ENCODE measurements at places on chromosomes 1 and 21.

DNA sequence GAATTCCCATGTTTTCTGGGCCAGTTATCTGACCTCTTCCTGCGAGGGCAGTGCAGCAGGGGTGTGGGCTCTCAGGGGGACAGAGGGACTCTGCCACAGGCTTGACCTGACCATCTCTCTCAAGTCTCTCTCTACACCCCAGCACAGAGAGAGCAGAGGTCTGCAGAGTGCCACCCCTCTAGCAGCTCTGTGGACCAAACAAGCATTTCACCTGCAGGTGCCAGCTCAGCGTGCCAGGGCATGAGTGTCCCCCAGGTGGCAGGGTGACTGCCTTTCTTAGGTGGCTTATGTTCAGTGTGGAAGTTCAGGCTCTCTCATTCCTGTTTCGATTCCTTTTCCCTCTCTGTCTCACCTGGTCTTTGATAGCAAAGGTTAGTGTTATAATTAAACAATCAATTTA, 191.3 kb downstream of the CACNA1E start:
- DNase-seq: no peak

GRCh38 chr1:100780814-100781213, 61.3 kb downstream of the VCAM1 start:
- no peak for DNase-seq

DNA sequence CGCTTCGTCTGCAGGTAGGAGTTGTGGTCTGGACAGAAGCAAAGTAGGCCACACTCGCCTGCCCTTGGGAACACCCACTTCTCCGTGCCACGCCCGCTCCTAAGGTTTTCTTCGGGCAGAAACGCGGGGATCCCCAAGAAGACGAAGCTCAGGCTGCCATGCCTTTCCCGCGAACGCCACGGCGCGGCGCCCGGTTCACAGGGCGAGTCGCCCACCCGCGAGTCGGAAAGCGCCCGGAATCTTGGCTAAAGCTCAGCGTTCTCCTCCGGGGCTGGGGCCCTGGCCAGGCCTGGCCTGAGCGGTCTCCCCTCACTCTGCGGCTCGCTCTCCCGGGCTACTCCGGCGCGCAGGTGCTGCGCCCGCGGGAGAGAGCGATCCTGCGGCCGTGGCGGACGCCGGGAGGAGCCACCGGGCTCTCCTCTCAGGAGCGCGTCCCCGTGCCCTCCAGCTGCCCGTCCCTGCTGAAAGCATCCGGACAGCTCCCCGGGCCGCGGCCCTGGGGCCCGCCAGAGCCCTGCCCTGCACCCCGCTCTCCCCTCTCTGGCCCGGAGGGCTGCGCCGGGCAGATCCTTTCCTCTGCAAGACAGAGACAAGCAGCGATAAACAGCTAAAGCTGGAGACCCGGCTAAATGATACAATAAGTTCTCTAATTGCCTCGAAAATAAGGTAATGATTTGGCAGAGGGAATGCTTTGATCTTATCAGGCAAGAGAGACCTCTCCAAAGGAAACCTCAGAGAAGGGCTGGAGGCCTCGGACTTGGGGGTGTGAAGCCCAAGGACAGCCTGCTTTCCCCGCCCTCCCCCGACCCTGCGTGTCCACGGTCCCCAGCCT, 6.7 kb upstream of the WNT2B start:
- DNase-seq: peak; percentile 43

GRCh38 chr21:36059823-36060158, 535 bp downstream of the SETD4 start:
- no peak for DNase-seq

DNA sequence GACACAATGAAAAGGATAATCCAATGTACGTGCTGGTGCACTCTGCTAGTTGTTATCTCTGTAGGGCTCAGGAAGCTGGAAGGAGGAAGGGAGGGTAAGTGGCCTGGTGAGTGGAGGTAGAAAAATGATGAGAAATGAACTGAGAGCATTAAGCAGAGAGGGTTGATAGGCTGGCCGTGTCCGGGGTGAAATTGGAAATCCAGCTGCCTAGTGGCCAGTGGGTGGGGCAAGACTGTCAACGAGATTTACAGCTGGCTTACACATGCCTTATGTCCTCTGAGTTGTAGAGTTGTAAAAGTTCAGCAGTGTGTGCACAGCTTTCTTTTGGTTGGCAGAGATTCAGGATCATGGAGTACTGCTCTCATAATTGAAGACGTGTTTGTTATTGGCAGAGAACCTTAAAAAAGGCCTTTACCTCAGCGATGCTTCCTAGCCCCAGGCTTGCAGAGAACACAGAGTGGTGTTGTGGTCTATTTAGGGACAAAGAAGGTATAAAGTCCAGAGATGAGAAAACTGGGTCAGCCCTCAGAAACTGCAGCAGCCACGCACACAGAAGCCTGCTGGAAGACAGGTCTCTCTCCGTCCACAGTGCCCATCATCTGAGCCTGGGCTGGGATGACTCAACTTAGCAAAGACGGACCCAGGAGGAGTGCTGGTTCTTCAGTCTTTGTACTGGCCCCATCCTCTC, 132.4 kb downstream of the EDEM3 start:
- no peak for DNase-seq

DNA sequence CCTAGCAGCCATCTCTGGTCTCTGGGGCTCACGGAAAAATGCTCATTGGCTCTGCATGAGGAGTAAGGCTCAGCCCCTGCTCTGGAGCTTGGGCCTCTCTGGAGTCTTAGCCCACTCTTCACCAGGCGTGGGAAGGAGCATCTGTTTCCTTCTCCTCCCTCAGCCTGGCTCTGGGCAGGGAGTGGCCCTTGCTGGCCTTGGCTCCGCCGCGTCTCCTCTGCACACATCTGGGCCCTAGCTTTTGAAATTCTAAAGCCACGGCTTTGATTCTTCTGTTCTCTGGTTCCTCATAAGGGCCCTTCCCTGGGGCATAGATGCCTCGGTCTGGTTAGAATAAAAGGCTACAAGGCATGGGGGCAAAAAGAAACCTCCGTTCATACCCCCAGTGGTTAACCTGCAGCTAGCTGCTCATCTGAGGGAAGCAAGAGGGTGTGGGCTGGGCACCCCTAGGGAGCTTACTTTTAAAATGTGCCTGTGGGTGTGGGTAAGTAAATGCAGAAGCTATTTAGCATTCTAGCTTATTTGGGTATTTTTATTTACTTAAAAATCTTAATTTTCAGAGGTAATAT, 145.6 kb downstream of the CAMTA1 start:
- DNase-seq: no peak

GRCh38 chr1:201778279-201779065, 50.5 kb upstream of the IPO9 start:
- no peak for DNase-seq

GRCh38 chr21:37788503-37788902, 127.8 kb downstream of the KCNJ6 start:
- no peak for DNase-seq

GRCh38 chr21:32372755-32373154, 20.1 kb downstream of the URB1 start:
- no peak for DNase-seq

DNA sequence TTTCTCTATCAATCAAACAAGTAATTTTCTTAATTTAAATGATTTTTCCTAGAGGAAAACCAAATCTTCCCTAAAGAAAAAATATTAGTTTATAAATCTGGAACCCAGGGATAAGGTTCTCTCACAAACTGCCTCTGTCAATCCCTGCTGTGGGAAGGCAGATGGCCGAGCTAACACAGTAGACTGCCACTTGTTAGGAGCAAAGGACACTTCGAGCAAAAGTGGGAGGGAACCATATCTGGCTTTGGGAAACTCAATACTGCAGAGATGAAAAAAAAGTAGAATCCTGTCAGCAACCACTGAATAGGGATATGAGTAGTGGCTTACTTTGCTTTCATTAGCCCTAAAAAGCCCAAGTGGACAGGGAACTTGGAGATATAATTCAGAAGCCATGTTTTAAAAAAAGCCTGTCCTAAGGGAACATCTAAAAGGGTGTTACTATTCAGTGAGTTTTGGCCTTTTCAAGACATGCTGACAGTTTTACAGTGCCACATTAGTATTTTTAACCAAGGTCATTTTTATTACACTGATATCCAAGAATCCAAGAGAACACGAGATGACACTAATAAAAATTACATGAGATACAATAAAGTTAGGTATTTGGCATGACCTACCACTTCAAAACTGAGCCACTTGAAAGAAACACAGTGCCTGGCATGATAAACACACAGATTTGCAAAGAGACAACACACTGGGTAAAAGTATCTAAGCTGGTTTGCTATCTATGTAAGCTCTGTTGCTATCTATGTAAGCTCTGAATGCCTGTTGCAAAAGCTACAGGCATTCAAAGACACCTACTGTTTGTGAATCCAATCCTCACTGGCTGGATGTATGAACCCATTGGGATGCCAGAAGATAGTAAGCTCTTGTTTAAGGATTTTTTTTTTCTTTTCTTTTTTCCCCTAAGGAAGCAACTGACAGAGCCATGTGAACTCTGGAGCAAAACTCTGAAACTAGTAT, 21.4 kb downstream of the TEX38 start:
- DNase-seq: no peak

- no peak for DNase-seq
These were observed 12.1 kb downstream of the SAMD11 start for GRCh38 chr1:935751-936231.

GRCh38 chr1:40032240-40032891, 8.2 kb upstream of the CAP1 start:
- DNase-seq: peak; percentile 68

DNA sequence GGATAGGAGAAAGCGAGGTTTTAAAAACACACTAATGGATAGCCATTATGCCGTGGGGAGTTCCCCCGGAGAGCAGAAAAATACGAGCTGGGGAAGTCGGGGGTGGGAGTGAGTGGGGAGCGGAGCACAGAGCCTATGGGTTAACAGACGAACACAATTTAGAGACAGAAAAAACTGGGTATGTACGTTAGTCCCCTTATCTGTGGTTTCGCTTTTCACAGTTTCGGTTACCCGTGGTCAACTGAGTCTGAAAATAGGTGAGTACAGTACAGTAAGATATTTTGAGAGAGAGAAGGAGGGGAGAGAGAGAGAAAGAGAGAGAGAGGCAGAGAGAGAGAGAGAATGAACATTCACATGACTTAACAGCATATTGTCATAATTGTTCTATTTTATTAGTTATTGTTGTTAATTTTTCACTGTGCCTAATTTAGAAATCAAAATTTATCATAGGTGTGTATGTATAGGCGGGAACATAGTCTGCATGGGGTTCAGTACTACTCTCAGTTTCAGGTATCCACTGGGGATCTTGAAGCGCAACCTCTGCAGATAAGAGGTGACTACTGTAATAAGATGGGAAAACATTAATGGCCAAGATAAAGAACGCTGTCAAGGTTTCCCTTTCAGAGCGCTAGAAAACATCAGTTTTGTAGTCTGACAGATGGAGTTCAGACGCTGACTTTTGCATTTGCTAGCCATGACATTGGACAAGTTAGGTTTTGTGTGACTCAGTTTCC, 125.6 kb upstream of the LMO4 start:
- no peak for DNase-seq

DNA sequence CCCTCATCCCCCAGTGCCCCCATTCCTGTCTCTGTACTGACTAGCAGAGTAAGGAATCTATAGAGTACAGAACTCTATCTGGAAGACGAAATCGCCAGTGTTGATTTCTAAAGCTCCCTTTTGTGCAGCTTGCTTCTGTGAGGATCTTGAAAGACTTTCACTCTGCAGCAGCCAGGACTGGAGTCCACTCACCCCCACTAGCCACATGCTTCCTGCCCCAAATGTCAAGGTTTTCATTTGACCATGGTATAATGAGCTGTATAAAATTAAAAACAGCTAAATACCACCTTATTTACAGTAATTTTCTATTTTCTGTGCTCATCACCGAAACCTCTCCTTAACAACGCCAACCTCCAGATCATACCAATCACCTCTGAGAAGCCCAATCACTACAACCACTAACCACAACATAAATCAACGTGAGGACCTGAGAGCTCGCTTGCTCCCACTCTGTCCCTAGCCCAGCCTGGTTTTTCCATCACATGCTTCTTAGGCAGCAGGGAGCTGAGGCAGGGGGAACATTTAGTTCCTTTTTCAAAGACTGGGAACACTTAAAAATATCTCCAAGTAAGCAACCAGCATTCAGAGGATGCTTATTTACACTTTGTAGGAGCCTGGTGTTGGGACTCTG, 56.1 kb upstream of the IRF2BP2 start:
- no peak for DNase-seq

GRCh38 chr1:19385221-19385620, 73.1 kb downstream of the SLC66A1 start:
- no peak for DNase-seq

DNA sequence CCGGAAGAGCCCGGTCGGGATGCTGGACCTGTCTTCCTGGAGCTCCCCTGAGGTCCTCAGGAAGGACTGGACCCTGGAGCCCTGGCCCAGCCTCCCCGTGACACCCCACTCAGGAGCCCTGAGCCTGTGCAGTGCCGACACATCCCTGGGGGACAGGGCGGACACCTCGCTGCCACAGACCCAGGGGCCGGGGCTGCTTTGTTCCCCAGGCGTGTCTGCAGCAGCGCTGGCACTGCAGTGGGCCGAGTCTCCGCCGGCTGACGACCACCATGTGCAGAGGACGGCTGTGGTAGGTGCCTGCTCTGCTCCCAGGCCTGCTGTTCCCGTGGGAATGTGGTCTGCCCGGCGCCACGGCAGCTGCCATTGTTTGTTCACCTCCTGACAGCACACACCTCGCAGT, 42.1 kb upstream of the DIP2A start:
- DNase-seq: no peak

DNA sequence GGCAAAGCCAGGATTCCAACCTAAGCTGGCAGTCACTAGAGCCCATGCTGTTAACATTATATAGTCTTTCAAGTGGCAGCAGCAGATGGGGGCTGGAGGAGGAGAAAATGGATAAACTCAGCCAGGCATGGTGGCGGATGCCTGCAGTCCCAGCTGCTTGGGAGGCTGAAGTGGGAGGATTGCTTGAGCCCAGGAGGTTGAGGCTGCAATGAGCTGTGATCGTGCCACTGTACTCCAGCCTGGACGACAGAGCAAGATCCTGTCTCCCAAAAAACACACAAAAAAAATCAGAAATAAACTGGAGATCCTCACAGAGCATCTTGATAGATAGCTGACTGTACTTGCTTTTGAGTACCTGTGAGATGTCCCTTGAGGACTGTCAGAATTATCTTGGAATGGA, 13.4 kb upstream of the WDR26 start:
- no peak for DNase-seq

DNA sequence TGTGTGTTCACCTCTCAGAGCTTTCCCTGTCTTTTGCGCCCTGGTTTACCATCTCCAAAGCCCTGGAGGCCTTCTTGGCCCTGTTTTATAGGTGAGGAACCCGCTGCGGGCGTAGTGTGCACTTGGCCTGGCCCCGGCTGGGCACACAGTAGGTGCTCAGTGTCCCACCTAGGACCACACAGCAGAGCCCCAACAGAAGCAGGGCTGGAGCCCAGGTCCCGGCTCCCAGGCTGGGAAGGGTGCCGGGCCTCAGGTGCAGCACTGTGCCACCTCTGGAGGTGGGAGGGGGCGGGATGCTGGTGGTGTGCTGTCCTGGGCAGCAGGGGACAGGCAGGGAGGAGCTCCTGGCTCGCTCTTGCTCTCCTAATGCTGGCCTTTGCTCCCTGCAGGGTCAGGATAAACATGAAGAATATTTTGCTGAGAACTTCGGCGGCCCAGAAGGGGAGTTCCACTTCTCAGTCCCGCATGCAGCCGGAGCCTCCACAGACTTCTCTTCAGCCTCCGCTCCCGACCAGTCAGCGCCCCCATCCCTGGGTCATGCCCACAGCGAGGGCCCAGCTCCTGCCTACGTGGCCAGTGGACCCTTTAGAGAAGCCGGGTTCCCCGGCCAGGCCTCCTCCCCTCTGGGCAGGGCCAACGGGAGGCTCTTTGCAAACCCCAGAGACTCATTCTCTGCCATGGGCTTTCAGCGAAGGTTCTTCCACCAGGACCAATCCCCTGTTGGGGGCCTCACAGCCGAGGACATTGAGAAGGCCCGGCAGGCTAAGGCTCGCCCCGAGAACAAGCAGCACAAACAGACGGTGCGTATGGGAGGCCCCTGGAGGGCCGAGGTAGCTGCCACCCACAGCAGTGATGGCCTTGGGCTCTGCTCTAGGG, 24.8 kb downstream of the COQ8A start:
- DNase-seq: no peak
